ENCODE measurements at places on chromosomes 1 and 21.

DNA sequence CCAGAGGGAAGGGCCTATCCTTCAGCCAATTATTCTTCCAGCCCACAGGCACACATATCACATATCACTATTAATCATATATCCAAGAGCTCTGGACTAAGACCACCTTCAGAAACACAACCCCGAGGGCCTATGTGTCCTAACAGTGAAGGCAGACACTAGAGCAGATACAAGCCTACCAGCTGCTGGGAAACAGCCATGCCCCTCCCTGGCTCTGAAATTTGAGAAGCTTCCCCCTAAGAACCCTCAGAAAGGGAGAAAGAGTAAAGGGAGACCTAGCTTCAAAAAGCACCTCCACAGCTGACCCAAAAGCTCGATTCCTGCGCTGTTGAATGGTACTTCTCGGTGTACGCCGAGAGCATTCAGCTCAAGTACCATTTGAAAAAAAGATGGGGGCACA, 17.4 kb downstream of the CNN3 start:
- DNase-seq = no peak

DNA sequence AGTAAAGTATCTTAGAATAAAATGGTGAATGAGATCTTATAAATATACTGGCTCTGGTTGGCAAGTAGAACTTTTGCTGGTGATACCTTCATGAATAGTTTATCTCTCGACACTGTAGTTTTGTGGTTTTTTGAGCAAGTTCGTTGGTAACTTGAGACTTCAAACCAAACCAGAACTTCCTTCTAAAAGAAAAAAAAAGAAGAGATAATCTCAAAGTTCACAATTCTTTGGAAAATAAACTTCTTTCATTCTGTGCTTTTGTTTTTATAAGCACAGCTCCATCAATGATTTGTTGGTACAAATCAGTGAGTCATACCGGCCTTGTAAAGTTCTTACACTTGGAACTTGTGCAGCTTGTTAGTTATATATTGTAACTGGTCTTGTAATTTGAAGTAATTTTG, 2.3 kb downstream of the HIPK1 start:
- DNase-seq = no peak

DNA sequence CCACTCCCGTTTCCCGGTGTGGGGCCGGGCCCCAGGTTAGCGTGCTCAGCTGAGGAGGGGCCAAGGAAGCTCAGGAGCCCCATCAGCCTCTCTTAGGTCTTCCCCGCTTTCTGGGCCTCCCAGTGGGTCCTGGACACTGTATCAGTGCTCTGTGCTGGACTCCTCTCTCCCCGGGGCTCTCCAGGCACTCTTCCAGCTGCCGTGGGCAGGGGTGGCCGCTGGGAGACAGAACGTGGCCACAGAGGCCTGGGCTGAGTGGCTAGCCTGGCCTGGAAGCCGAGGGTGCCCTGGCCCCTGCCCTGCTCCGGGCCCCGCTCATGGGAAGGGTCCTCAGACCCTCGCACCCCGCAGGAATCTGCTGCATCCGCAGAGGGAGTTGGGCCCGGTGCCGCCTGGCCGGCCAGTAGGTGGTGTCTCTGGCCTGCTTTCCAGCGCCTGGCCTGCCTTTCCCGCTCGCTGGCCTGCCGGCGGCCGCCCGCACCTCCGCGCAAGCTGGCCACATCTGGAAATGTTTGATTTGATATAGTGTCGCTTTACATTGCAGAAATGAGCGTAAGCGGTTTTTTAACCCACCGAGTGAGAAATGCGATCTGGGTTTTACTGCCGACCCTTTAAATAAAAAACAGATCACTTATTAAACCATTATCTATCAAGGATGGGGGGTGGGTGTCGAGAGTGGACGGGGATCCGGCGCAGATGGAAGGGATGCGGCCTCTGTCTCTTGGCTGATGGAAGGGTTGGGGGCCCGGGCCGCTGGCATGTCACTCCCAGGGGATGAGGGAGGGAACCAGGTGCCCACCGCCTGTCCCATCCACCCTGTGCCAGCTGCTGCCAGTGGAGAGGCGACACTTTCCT, 74.4 kb upstream of the TTC34 start:
- no peak for DNase-seq

- no peak for DNase-seq
Measured at GRCh38 chr1:68287241-68287640, 54.9 kb upstream of the WLS start.

DNA sequence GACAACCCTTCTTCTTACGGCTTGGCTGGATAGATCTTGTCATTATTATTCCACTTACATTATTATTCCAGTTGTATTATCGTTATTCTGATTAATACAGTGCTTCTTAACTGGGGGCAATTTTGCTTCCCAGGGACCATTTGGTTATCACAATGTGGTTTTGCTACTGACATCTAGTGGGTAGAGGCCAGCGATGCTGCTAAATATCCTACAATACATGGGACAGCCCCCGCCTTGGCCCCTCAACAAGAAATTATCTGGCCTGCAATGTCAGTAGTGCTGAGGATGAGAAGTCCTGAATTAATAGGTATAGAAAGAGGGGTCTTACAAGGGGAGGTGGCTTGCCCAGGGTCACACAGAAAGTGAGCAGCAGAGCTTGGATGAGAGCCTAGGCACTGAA, 105.6 kb downstream of the PTPRU start:
- DNase-seq = no peak

GRCh38 chr1:240572328-240572727, 39.6 kb downstream of the GREM2 start:
- no peak for DNase-seq

DNA sequence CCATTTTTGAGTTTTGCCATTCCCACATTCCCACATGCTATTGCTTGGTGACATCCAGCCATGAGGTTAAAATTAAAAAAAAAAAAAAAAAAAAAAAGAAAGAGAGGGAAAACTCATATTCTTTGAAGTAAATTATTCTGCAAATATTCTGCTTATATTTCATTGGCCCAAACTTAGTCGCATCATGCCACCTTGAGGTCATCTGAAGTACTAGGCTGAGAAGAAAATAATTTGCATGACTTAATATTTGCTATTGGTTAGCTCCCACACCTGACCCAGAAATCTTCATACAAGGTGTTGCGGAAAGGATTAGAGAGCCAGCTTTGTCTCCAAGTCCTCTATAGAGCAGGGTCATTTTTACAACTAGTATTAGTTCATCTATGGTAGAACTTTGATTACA, 2206.0 kb downstream of the MRPL39 start:
- no peak for DNase-seq

DNA sequence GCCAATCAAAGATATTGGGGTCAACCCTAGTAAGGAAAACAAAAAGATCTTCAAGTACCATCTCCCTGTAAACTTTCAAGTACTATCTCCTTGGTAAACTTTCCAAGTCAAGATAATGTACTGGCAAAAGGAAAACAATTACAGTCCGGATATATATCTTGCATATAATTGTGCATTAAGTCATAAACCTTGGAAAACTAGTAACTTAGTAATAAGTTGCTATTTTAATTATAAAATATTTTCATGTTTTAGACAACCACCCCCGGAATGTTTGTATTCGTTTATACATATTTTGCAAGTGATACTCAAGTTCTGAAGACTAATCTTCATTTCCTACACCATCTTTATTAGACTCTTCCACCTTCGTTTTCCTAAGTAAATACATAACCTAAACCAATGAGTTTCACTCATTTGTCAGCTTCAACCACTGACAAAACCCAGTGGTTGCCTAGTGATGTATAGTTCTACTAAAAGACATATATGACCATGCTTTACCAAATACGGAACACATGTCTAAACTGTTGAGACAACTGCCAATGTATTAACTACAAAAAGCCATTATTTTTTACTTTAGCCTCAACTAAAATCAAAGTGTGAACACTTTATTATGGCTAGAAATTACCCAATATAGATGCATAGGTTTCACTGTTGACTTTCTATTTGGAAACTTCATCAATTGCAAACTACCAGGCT, 1.7 kb downstream of the AKT3 start:
- DNase-seq = no peak

- DNase-seq = no peak
Measured at GRCh38 chr1:93960641-93961147, 51.5 kb upstream of the GCLM start.

DNA sequence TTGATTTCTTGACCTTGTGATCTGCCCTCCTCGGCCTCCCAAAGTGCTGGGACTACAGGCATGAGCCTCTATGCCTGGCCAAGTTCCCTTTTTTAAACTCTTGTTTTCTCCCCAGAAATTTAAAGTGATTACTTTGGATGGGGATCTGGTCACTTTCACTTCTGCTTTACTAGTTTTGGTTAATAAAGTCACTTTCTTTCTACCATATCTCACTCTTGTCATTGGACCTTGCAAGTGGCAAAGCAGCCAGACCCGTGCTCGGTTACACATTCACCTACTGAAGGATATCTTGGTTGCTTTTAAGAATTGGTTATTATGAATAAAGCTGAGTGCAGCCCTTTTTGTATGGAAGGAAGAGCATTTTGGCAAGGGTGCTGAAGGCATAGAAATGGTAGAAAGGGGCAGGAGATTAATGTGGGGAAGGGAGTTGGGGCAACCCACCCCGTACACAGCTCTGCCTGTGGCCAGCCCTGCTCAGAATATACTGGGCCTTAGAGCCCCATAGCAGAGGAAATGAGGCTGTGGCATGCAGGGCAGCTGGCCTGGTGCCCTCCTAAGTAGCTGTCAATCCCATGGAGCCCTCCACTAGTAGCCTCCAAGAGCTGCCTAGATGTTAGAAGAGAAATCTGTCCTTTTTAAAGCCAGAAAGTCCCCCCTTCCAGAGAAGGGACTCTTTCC, 40.7 kb downstream of the CD2 start:
- no peak for DNase-seq

DNA sequence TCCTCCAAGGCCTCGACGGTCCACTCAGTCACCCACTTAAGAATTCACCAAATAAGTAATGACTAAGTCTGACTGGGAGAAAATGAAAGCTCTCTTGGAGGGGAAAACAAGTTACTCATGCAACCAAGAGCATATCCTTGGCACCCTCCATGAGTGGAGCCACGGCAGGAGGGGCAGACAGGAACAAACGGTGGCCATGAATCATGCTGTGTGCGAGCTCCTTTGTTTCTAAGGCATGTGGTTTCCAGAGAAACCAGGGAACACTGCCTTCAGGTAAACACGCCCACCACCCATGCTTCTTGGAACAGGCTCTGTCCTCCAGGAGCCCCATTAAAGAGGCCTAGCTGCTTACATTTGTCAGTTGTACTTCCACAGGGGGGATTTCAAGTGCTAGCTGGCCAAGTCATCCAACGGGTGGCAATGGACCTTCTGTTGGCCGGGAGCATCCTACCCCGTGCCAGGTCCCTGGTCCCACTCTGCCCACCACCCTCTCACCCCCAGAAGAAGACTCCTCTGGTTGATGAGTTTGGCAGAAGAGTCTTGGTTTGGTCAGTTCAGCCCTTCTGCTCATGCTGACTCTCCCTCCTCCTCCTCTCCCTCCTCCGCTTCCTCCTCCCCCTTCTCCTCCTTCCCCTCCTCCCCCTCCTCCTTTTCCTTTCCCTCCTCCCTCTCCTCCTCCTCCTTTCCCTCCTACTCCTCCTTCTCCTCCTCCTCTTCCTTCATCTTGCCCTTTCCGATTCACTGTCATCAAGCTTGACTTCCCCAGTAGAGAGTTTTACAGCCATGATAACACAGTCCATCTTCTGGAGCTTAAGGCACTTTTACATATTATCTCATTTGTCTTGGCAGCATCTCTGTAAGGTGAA, 107.6 kb downstream of the CCDC185 start:
- DNase-seq = no peak

- DNase-seq = no peak
Measured at GRCh38 chr1:201229095-201229494, 38.5 kb downstream of the IGFN1 start.

GRCh38 chr1:60880202-60880601, 202.2 kb upstream of the NFIA start:
- no peak for DNase-seq

DNA sequence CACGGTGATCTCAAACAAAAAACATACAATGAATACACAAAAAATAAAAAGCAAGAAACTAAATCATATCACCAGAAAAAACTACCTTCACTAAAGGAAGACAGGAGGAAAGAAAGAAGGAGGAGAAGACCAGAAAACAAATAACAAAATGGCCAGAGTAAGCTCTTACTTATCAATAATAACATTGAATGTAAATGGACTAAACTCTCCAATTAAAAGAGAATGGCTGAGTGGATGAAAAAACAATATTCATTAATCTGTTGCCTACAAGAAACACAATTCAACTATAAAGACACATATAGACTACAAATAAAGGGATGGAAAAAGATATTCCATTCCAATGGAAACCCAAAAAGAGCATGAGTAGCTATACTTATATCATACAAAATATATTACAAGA, 27.2 kb downstream of the LRIF1 start:
- no peak for DNase-seq

DNA sequence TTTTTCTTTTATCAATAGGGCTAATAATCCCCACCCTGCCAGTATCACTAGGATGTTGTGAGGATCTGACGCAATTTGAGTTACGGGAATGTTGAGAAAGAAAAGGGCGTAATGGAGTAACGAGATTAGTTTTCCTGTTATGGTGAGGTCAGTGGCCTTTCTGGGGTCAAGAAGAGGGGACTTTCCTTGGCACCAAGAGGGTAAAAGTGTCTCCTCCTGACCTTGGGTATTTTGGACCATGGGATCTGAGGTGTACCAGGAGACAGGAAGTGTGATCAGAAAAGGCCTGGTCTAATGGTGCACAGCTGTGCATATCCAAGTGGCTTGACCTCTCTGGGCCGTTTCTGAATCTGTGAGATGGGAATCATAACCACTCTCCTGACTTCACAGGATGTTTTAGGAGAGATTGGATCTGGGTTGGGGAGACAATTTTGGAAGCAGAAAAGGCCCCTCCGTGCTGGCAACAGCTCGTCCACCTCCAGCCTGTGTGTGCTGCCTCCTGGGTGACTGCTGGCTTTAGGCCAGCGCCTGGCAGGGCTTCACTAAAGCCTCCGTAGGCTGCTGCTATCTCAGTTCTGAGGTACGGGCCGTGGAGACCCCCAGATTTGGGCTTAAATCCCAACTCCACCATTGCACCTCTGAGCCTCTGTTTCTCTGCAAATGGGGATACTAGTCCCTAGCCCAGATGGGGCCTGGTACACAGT, 37.1 kb downstream of the ALPL start:
- no peak for DNase-seq

- no peak for DNase-seq
Measured at GRCh38 chr1:192604979-192605620, 29.5 kb downstream of the RGS1 start.

GRCh38 chr21:42499444-42500112, 3.6 kb upstream of the RSPH1 start:
- no peak for DNase-seq

DNA sequence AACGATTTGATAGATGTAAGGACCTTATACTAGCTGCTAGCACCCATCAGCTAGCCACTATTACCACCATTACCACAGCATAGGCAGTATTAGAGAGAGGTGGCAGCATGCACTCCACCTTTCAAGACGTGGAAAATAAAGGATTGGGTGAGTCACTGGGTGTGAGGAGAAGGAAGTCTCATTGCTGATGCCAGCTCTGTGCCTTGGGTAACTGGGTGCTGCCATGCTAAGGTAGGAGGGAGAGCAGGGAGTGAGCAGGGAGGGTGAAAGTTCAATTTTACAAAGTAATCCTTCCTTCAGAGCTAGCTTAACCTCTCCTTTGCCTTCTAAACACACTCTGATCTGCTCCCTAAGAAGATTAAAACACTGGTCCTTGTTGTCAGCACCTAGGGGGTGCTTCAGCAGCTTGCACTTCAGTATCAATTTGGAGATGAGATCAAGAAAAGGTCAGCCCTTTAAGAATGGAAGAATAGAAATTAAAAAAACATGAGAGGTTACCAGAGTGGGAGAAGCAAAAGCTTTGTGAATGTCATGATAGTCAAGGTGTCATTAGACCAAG, 1.8 kb upstream of the LIN9 start:
- no peak for DNase-seq

- DNase-seq = no peak
Measured at GRCh38 chr21:19830446-19830845, 1167.8 kb upstream of the NCAM2 start.
